ENCODE measurements at places on chromosomes 5 and 9. TPM values are rescaled to one million over a fixed set of nuclear protein-coding genes. Genes with fewer than 3 reads are reported as not detected.

Gene POU4F3
- 0.14 TPM for total RNA-seq

Gene ADAMTSL1
- total RNA-seq, result not detected

Gene GABRA6
- total RNA-seq, result not detected

Gene MPDZ
- not detected for total RNA-seq

Gene AFAP1L1
- total RNA-seq, result 0.19 TPM

Gene MYOT
- total RNA-seq, result not detected

Gene PCDHAC1
- total RNA-seq, result not detected

Gene C5orf52
- not detected for total RNA-seq
